Calu3 (cell line): ENCODE measurements at places on chromosomes 7 and 10. TPM values are rescaled to one million over a fixed set of nuclear protein-coding genes. Genes with fewer than 3 reads are reported as not detected.
A peak's percentile ranks its signal among the peaks of the same experiment; 100 is the strongest.

LRIT1 gene
- not detected in 2 replicates for total RNA-seq

PNLIPRP2 gene
- total RNA-seq: not detected in 2 replicates

CPN1 gene
- not detected in 2 replicates for total RNA-seq

DNA sequence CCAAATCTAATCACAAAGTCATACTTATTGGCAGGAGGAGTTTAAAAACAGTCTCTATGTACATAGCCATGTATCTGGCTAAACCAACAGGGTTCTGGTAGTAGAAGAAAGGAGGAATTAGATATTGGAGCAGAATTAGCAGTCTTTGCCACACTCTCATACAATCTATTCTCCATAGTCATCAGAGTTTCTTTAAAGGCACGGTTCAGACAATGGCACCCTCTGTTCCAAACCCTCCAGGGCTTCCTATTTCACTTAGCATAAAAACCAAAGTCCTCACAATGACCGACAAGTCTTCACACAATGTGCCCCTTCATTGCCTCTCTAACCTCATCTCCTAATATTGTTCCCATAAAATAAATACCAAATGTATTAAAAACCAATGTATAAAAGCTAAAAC, 12.7 kb downstream of the ZNF438 start:
- DNase-seq: peak; percentile 30

GRCh38 chr10:46229144-46229563, 57.6 kb upstream of the ANTXRL start:
- DNase-seq: peak; percentile 72

DNA sequence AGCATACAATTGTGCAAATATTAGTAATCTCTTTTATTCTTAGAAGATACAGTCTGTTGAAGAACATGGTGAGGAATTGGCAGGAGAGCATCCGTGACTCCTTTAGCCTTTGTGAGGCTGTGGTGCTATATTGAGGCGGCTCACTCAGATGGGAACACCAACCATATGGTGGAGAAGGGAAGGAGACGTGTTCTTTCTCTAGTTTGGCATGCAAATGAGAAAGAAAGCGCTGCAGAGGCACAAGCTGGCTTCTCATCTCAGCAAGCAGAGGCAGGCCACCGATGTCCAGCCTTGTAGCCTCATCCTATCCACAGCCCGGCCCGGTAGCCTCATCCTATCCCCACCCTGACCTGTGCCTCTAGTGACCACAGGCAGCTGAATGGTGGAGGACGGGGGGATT, 288.3 kb downstream of the CAMK1D start:
- DNase-seq: no peak

GRCh38 chr7:28065721-28066285, 114.8 kb downstream of the JAZF1 start:
- DNase-seq: no peak

- no peak for DNase-seq
These were observed 120.1 kb upstream of the AGK start for GRCh38 chr7:141431140-141431479.

GRCh38 chr10:53724581-53724980, 952.0 kb upstream of the MBL2 start:
- no peak for DNase-seq

CALCR gene
- not detected in 2 replicates for total RNA-seq

MBLAC1 gene
- total RNA-seq: 1.2 TPM in 2 replicates

CADPS2 gene
- 14.1 and 16.4 TPM in 2 replicates for total RNA-seq

GRCh38 chr10:69574571-69574978, 1.4 kb upstream of the NEUROG3 start:
- no peak for DNase-seq

DNA sequence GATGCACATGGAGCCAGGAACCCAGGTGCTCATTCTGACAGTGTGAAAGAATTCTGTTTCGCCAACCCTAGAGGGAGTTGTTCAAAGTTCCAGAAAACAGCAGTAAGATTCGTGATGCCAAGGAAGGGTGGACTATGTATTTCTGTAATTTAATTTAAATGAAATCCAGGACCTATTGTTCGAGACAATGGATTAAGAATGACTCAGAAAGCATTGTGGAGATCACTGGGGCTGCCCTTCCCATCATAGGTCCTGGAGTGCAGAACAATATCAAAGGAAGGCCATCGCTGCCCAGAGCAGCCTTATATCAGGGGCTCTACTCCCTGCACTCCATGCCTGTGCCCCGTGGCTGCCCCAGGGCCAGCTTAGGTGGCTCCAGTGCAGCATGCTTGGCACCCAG, 32.1 kb upstream of the CALD1 start:
- DNase-seq: no peak

- no peak for DNase-seq
These were observed 599.0 kb downstream of the TNS3 start for GRCh38 chr7:46982928-46983327.

- no peak for DNase-seq
These were observed 104.0 kb downstream of the CYTH3 start for GRCh38 chr7:6168477-6168868.

ANKRD1 gene
- 2.3 and 6.2 TPM in 2 replicates for total RNA-seq

GRCh38 chr10:56728349-56728748, 367.3 kb upstream of the ZWINT start:
- no peak for DNase-seq

ACTR1A gene
- total RNA-seq: 43.7 and 48.2 TPM in 2 replicates

SYT15 gene
- 1.5 and 2.2 TPM in 2 replicates for total RNA-seq

LIPN gene
- total RNA-seq: not detected in 2 replicates

ASAH2B gene
- total RNA-seq: 4.1 and 5.4 TPM in 2 replicates

GRCh38 chr7:75798770-75799169, 14.8 kb downstream of the CCL24 start:
- no peak for DNase-seq

GRCh38 chr7:146223851-146224250, 107.2 kb downstream of the CNTNAP2 start:
- DNase-seq: no peak

GRCh38 chr7:110856704-110857103, 234.2 kb upstream of the LRRN3 start:
- no peak for DNase-seq

- DNase-seq: no peak
These were observed 21.4 kb downstream of the DNAJB12 start for GRCh38 chr10:72333112-72334015.

DNA sequence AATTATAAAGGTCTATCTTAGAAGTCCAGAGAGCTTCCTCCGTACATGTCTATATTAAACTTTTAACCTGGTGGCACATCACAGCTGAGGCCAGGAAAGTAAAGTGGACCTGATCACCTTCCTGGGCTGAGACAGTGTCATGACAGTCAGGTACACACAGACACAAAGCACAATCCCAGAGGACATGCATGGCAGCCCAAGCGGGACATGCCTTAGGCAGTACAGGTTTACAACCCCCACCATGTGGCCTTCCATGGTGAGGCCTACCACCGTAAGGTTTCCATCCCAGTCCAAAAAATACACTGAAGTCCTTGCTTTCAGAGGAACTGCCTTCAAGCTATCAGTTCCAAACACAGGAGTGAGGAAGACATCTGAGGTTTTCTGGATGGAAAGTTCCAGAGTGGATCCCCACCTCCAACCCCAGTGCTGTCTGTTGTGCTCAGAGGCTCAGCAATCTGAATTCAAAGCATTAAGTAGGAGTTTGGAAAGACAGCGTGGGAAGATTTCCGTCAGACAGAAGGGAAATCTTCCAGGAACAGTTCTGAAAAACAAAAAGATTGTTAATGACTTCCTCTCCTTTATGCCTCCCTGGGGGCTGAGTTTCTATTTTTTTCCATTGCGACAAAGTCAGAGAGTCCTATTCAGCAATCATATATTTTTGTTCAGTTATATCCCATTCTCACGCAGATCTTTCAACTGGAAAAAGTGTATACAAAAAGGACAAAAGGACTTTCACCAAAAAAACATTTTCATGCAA, 20.1 kb downstream of the IFIT3 start:
- DNase-seq: no peak

DNA sequence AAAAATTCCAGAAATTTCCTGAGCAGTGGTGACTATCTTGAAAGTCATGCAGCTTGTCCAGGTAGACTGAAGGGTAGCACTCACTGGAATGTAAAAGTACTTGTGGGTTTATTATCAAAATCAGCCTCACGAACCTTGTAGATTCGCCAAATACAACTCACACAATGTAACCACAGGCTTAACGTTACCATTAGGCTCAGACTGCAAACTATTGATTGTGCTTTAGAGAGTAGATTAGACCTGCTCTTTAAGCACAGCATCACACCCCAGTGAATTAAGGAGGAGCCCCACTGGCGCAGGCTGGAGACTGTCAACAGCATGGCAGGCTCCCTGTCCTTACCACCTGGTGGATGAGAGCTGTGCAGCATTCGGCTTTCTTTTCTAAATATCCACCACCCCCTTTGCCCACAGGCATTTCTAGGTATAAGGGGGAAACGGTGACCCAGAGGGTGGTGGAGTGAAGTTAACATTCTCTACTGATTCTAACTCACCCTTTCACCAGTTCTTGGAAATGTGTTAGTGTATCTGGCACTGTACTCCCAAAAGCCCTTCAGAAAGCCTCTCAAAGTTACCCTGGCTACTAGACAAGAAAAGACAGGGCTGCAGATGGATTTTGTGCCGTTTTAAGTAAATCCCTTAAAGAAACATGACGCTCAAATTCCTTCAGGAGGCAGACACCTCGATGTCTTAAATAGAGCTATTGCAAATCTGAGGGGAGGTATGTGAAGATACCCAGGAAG, 56.6 kb downstream of the GSDME start:
- DNase-seq: no peak

PLPP4 gene
- not detected in 2 replicates for total RNA-seq

- no peak for DNase-seq
These were observed 28.2 kb upstream of the SEMA3D start for GRCh38 chr7:85215098-85215497.

DNA sequence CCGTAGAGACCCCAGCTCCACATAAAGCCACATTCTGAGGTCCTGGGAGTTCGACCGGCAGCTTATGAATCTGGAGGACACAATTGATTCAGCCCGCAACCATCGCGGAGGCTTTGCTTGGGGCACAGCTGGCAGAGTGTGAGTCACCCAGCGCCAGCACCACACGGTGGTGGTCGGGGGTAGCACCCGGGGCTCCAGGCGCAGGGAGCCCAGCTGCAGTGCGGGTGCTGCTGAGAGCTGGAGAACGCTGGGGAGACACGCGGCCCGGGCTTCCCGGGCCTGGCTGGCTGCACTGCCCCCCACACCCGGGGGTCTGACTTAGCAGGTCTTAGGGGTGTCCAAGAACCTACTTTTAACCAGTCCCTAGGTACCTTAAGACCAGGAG, 87.9 kb downstream of the PAXIP1 start:
- no peak for DNase-seq

- DNase-seq: peak; percentile 67
These were observed 572 bp downstream of the CHST12 start for GRCh38 chr7:2403718-2404648.

GRCh38 chr10:89391907-89392756, at the start of gene IFIT1:
Gene IFIT1 (plus strand): TSS chr10:89392623. CDS start chr10:89392713, 90 bp downstream.
- DNase-seq: peak; percentile 34

EIF5AL1 gene
- 0.19 and 0.20 TPM in 2 replicates for total RNA-seq

DNA sequence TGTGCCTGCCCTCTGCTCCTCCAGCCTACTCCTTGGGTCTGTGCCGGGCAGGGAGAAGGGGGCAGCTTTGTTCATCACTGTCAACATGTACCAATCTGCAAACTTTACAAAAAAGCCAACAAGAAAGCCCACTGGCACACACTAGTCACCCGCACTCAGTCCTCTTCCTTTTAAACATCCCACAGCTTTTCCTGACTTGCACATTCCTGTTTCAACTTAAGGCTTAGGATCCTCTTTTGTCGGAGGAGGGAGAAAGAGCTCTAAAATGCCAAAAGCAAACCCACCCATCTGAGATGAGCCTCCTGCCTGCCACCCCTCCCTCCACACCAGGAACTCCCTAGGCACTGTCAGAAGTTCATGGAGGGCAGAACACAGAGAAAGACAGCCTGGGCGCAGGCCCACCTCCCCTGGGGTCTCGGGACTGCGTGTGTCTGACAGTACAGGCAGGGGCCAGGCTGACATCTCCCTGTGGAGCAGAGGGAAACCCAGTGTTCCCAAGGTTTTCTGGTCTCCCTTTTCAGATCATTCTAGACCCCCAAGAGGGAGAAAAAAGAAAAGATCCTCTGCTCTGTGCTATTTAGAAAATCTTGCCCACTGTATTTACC, 5.4 kb downstream of the PDIA4 start:
- no peak for DNase-seq

GRCh38 chr10:102653060-102653459, 8.8 kb downstream of the TRIM8 start:
- no peak for DNase-seq

VPS26A gene
- total RNA-seq: 77.1 and 80.3 TPM in 2 replicates

SEMA3A gene
- 20.2 and 24.3 TPM in 2 replicates for total RNA-seq

DNA sequence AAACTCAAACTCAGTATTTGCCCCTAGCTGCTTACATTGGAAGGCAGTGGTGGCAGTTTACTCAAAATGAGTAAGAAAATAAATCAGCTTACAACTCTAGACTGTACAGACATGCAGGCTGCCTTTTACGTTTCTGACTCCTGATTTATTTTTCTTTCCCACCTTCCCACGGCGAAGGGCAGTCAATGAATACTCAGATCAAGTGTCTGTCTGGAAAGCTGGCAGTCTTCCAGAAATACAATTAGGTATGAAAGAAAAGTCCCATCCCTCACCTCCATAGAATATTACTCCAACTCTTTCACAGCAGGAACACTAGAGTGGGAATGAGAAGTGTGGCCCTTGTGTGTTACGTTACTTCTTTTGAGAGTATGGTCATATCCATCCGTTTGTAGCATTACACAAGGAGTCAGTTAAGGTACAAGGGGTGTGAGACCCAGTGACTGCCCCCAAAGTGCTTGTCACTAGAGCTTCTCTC, 1.3 kb upstream of the PAPSS2 start:
- DNase-seq: no peak

CCDC3 gene
- total RNA-seq: not detected in 2 replicates

- no peak for DNase-seq
These were observed 2.5 kb downstream of the LSM8 start for GRCh38 chr7:118186501-118186900.

DNA sequence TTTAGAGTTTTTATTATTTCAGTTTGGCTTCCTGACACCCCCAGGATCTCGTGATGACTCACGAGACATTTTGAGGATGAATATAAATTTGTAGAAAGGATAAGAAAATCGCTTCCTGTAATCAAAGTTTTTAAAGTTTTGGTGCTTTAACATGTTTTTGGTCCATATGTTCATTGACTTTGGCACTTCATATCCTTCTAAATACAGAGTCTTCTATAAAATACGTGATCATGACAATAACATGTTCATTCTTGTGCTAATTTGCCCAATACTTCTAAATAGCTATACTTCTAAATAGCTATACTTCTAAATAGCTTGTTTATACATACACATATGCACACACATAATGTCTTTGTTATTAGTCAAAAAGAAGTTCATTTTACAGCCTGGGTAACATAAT, 341.9 kb downstream of the PLXDC2 start:
- DNase-seq: no peak

NRG3 gene
- total RNA-seq: 35.3 and 46.3 TPM in 2 replicates

SMKR1 gene
- 0.49 TPM in 1 of 2 replicates, not detected in the other for total RNA-seq

GRCh38 chr10:95569368-95569767, 8.2 kb upstream of the SORBS1 start:
- DNase-seq: no peak
